ENCODE measurements at places on chromosomes 1 and 21.

- no peak for DNase-seq
Measured at GRCh38 chr1:185719021-185719420, 15.2 kb upstream of the HMCN1 start.

DNA sequence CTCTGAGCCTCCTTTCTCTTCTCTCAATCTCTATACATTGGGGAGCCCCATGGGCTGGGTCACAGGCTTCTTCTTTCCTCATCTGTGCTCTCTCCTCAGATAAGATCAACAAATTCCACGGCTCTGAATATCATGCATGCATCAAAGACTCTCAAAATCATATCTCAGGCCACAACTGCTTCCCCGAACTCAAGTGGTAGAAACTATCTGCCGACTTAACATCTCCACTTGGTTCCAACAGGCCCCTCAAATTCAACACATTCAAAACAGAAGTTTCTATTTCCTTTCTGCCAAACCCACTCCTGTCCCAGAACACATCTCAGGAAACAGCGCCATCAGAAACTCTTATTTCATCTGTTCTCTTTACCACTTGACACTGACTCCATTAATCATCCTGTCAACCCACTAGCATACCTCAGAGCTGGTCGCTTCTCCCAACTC, 16.7 kb downstream of the DDX59 start:
- no peak for DNase-seq

DNA sequence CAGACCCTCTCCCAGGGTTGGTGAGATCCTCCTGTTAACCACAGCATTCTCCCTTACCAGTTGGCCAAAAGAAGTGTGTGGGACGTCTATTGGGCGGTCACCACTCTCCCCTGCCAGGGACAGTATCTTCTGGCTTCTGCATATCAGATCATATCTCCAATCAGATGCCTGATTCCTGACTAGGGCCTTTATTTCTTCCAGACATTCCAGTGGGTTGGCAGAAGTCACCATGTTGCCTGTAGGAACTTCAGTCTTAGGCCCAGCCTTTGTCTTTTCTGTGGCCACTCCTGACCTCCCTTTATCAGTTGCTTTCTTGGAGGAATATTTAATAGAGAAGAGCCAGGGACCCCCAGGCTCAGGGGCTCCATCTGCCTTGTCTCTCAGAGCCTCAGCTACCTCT, 130.4 kb upstream of the F3 start:
- no peak for DNase-seq

GRCh38 chr1:240503036-240503435, 108.9 kb downstream of the GREM2 start:
- no peak for DNase-seq

DNA sequence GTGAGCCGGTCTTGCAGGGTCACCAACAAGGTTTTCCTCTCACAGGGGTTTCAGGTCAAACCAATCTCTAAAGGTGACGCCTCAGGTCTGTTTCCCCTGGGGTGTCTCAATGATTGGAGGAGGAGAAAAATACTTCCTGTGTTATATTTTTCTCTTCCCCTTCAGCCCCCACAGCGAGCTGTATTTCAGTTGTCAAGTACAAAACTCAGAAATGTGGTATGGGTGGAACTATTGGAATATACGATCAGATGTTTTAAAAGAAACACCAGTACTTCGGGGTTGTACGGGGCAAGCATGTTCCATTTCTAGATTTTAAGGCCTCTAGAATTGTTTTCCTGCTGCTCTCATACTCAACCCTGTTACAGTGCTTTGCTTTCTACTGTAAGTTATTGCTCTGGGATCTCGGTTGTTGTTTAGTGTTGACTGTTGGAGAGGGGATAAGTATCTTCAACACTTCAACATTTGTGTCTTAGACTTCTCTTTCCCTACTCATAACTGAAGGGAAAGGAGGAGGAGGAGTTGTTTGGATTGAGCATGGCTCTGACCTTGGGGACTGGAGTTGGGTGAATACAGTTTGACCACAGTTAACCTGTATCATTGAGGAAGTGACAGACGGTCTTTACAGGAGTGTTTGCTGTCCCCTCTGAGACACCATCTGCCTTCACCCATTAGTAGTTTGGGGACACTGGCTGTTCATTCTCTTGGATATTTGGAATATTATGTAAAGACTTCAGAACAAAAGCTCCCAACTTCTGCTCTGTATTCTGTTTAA, 2.0 kb downstream of the MAPKAPK2 start:
- no peak for DNase-seq

DNA sequence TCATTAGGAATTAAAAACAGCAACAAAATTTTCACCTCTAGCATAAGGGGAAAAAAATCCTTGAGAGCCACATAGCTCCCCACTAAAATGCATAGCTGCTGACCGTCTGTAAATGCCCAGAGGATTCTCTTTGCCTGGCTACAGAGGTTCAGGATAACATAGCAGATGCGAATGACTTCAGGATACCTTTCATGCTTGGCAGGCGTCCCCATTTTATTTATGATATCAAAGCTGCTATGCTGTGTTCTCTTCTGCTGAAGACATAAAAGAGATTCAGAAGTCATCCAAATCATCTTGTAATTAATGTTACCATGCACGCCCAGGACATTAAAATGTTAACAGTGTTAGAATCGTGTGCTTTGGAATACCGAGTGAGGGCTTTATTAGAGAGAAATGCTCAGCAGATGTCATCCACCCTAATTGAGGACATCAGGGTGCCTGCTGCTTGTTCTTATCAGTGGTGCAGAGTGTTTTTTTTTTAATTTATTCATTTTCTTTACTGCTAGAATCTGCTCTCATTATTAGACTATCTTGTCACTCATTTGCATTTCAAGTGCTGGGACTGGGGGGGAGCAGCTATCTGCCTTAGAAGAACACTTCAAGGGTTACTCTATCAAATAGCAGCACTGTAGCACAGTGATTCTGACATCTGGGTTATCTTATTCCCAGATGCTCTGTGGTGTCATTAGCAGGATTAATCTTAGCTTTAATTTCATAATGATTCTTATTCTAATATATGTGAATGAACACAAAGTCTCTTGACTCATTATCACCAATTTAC, 139.5 kb downstream of the ZNF326 start:
- DNase-seq: no peak

GRCh38 chr21:27536319-27536718, 569.4 kb upstream of the ADAMTS5 start:
- DNase-seq: no peak

GRCh38 chr1:156200044-156200443, 6.1 kb downstream of the SLC25A44 start:
- DNase-seq: no peak

GRCh38 chr1:94608142-94608851, 66.7 kb upstream of the F3 start:
- DNase-seq: peak; percentile 71

- DNase-seq: no peak
Measured at GRCh38 chr1:32540605-32541004, 1.4 kb downstream of the ZBTB8A start.

GRCh38 chr1:89938171-89939055, 56.5 kb upstream of the ZNF326 start:
- DNase-seq: no peak

DNA sequence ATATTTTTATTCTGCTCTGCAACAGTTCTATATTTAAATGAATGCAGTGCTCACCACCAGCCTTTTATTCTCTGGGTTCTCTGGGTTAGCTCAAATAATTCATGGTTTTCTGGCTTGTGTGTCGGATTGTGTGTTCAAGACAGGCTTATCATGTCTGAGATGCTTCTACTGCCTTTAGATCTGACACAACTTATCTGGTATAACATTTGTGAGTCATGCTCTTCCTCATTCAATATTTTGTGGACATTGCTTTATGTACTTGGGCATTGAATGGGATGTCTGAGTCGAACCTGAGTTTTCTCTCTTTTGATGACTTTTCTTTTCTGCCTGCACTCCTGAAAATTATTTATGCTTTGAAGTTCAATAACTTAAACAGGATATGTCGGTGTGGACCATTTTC, 17.6 kb upstream of the PKP1 start:
- DNase-seq: no peak

DNA sequence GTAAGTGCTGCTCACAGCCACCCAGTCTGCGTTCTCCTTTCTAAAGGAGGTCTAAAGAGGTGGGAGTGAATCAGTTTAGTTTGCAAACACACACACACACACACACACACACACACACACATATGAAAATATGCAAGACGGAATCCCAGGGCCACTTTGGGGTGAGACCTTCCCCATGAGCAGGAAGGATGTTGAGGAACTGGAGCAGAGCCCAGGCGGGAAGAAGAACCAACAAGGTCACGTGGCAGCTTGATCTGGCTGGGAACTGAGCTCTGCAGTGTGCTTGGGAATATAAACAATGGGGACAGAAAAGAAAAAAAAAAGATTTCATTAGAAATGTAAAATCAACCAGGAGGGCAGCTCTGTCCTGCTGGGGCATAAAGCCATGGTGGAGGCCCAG, 32.6 kb downstream of the OR2G3 start:
- DNase-seq: no peak

GRCh38 chr1:20063861-20064292, 6.1 kb upstream of the PLA2G5 start:
- DNase-seq: no peak

DNA sequence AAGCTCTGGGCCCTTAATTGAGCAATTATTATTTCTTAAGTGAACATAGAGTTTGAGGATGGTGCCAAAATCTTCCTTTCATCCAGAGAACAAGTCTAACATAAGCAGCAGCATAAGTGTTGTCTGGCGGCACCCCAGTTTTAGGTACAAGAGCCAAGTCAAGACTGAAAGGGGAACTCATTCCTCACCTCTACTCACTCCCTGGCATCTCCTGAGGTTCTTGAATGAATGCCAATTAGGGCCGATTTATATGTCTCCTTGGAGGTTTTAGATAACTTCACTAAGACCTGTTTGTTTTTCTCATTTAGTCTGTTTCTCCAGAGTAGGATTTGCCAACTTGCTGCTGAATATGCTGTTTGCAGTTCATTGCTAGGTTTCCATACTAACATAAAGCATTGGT, 42.6 kb upstream of the ADGRL2 start:
- DNase-seq: no peak

- DNase-seq: no peak
Measured at GRCh38 chr1:78029793-78030192, 16.0 kb upstream of the GIPC2 start.

DNA sequence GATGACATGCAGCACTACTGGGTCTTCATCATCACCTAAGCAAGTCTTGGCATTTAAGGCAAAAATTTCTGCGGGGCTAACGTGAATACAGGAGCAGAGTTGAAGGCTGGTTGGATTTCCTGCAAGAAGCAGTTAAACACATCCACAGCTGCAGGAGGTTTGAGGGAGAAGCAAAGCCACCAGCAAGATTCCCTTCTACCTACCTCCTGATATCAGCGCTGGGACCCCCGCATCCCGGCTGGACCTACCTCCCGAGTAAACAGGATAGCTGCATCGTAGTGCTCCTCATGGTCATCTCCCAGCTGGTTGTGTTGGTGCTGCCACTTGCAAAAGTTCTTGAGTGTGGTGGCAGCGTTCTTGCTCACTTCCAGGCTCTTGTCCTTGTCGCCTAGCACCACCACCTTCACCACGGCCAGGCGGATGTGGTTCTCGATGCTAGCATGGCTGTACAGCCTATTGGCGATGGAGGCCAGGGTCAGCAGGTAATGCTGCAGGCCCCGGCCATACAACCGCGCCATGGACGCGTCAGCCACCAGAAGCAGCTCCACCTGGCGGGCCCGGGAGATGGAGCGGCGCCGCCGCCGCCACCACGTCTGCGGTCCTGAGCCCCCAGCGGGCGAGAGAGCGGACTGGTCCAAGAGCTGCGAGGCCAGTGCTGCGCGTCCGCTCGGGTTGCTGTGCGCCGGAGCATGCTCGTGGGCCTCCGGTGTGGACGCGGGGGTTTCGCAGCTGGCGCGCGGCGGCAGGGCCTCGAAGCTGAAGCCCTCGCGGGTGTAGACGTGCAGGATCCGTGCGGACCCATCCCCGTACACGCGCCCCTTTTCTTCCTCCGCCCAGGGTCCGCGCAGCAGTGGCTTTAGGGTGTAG, 1.6 kb downstream of the ADAMTS5 start:
- DNase-seq: peak; percentile 15

DNA sequence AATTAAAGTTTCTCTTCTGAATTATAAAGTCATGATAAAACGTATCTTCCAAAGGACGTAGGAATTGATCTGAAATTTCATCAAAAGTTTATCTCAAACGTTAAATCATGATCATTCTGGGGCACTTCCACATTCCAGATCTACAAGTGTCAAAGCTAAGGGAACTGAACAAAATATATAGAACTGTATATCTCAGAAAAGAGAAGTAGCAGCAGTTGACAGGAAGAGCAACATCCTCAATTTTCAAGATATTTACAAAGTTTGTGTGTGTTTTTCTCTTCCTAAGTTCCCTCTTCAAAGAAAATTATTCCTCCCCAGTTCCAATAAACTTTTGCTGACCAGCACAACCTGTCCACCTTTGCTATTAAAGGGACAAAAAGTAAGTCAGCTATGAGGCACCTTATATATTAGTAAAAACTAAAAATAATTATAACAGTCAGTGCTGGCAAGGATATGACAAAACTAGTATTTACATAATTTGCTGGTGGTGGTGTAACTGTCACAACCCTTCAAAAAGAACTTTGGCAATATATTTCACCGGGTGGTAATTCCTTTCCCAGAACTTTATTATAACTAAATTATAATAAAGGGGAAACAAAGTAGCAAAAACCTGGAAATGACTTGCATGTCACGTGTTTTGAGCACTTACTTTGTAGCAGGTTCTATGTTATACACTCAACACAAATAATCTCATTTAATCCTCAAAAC, 38.5 kb upstream of the EYA3 start:
- DNase-seq: no peak

DNA sequence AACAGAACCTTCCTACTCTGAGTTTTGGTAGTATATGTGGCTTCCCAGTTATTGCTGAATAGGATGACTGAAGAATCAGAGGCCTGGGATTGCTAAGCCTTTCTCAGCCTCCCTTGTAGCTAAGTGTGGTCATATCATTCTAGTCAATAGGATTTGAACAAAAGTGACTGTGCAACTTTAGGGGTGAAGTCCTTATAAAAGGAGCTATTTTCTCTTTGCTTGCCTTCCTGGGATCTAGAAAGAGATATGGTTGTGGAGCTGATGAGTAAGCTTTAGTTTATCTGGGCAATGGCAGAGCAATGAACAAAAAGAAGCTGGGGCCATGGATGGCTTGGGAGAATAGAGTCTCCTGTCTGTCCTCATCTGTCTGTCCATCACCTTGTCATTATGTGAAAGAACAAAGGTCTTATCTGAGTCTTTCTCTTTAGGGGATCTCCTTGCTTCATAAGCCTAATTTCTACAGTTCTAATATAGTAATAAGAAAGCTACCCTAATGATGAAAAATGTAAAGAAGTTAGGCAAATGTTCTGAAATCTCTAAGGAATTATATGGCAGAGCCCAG, 91.5 kb downstream of the TENT5C start:
- DNase-seq: no peak

GRCh38 chr1:117034791-117035290, 25.3 kb upstream of the TTF2 start:
- DNase-seq: no peak

- DNase-seq: no peak
Measured at GRCh38 chr1:109664671-109665070, 3.2 kb upstream of the GSTM2 start.

GRCh38 chr1:11170102-11170501, 19.1 kb upstream of the ANGPTL7 start:
- DNase-seq: no peak

GRCh38 chr1:233240371-233240770, 55.2 kb downstream of the PCNX2 start:
- DNase-seq: no peak

GRCh38 chr21:29737186-29737585, 202.6 kb downstream of the GRIK1 start:
- DNase-seq: no peak

- DNase-seq: no peak
Measured at GRCh38 chr1:70034403-70034802, 171.0 kb downstream of the LRRC40 start.

Measured in mucosa of gallbladder (tissue), 1 donor.